BJ (cell line): ENCODE measurements at places on chromosomes 16 and 17. TPM values are rescaled to one million over a fixed set of nuclear protein-coding genes. Genes with fewer than 3 reads are reported as not detected.

GRCh38 chr17:50269477-50270434 is 4.5 kb upstream of the TMEM92 start:
- DNase-seq: no peak

- DNase-seq: no peak
These were observed 380.7 kb upstream of the PMFBP1 start for GRCh38 chr16:72552654-72553053.

- no peak for DNase-seq
These were observed 45.1 kb downstream of the RGS9 start for GRCh38 chr17:65182233-65182632.

DNA sequence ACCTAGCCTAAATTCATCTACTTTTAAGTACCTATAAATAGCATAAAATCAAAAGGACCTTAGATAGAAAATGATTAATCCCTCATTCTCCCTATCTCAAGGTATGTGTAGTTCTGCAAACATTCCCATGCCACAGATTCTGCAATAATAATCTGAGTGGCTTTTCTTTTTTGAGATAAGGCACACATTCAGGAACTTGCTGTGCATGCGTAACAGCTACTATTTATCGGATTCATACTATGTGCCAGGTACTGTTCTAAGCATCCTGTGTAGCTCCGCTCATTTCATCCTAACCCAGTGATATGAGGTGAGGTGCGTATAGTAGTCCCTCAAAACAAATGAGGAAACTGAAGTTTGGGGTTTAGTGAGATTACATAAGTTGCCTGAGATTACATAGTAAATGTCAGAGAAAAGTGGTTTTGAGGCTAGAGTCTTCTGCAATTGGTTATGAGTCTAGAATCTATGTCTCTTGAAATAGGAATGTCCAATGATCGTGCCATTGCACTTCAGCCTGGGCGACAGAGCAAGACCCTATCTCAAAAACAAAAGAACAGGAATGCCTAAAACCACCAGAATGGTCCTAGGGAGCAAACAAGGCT is 2.0 kb upstream of the ZNF263 start:
- no peak for DNase-seq

DNA sequence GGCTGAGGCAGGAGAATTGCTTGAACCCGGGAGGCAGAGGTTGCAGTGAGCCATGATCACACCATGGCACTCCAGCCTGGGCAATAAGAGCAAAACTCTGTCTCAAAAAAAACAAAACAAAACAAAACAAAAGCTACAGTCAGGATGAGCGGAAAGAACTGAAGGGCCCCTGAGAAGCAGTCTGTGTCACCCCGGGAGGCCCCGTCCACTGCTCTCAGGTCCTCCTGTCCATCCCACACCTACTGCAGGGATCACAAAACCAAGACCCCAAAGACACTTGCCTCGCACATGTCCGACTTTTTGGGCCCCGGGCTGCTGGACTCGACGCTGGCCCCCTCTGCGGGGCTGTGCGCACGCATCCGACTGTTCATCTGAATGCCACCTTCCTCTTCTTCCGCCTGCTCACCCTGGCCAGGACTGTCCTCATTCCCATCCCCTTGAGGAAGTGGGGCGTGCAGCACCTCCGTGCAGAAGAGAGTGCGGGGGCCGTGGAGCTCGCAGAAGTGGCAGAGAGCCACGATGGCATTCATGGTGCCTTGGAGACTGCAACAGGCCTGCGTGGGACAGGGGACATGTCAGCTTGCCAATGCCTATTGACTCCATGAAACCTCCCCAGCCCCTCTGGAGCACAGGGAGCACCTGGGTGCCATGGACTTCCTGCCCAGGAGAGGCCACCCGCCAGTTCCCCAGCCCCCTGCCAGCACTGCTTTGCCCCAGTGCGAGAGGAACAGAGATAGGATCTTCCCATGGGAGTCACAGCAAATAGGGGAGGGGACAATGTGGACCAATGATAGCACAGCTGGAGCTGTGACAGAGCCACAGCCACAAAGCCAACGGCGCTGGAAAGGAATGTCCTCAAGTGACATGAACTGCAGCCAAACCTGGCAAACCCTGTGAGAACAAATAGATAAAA is 9.1 kb downstream of the FLCN start:
- no peak for DNase-seq

DNA sequence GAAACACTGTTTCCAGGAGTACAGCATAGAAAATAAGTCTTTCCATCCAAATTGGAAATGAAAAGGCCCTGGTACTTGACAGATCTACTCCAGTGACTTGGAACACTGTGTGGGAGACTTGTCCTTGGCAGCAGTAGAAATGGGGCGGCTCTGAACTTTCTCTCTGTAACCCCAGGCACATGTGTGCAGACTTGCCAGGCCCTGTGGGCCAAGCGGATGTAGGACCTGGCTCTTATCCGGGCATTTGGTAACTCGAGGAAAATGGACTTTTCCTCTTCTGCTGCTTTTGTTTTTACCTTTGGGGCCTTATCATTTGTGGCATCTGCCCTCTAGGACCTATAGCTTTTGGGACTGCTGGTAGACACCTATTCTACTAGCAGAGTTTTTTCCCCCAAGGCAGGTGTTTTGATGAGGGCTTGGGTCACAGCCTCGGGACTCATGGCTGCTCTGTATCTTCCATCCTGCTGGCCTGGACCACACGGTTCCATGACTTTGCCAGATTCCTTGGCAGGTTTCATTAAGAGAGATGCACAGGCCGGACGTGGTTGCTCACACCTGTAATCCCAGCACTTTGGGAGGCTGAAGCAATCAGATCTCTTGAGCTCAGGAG is 43.5 kb downstream of the SMPD3 start:
- no peak for DNase-seq

- DNase-seq: no peak
These were observed 24.2 kb downstream of the ELAC2 start for GRCh38 chr17:12993631-12994030.

DNA sequence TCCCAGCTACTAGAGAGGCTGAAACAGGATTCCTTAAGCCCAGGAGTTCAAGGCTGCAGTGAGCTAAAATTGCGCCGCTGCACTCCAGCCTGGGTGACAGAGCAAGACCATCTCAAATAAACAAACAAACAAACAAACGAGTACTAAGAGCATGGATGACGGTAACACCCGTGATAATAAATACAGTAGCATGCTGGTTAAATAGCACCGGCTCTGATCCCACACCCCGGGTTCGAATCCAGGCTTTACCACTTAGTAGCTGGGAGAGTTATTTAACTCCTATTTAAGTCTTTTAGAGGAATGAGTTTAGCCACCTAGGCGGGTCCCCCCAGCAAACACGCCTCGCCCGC is 301 bp upstream of the METTL22 start:
- no peak for DNase-seq

DNA sequence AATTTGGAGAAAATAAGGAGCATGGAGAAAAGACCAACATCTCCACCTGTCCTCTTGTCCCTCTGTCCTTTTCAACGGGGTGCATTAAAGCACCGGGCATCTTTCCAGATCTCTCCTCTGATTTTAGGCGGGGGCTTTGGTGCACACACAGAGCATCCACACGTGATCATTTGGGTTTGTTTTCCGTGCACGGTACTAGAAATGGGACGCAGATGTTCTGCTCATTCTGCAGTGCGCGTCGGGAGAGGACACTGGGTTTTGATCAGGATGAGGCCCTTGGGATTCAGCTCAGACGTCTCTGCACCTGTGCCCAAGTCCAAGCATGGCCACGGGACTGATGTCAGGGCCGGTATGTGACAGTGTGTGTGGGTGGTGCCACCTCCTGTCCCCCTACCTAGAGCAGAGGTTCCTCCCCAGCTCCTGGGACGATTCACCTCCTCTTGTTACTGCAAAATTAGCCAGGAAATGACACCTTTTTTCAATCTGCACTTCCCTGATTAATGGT is 31.9 kb downstream of the PDIA2 start:
- DNase-seq: no peak

DNA sequence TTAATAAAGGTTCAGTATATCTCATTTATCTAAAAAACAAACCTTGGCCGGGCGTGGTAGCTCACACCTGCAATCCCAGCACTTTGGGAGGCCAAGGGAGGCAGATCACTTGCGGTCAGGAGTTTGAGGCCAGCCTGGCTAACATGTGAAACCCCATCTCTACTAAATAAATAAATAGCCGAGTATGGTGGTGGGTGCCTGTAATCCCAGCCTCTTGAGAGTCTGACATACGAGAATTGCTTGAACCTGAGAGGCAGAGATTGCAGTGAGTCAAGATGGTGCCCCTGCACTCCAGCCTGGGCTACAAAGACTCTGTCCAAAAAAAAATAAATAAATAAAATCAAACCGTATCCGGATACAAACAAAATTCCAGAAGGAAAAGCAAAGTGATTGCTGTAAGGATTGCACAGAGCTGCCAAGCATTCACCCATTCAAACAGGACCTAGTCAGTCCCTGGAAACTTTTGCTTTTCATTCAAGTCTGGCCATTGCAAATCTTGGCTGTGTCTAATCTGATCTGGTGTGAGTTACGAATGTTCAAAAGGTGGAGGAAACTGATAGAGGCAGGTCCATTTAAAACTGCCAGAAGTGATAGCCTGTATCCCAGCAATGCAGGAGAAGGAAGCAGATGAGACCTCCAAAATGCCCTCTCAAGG is 102.5 kb upstream of the CLEC3A start:
- no peak for DNase-seq

- DNase-seq: no peak
These were observed 15.7 kb downstream of the ELAC2 start for GRCh38 chr17:13001991-13002615.

- DNase-seq: no peak
These were observed 6.1 kb downstream of the ABCC3 start for GRCh38 chr17:50640686-50641351.

DNA sequence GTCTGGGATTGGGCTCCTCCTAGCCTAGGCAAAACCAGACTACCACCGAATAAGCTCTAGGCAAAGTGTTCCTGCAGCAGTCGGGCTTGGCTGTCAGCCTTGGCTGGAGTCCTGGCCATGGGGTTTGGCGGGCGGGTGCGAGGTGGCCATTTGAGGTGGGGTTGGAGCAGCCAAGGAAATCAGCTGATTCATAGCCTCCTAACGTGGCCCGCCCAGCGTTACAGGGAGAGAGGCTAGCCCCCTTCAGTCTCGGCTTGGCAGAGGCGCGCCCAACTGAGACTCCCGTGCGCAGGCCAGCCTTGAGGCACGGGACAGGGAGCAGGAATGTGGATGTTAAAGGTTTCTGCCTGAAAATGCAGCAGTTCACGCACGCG is 1.9 kb downstream of the PMP22 start:
- peak; percentile 78 for DNase-seq

GRCh38 chr17:27609611-27610303 is 21.2 kb upstream of the LGALS9 start:
- DNase-seq: no peak

- DNase-seq: no peak
These were observed at the start of gene TNFRSF17 for GRCh38 chr16:11964761-11965551. TSS of gene TNFRSF17 (plus strand) at chr16:11965210. CDS start at chr16:11965325, 115 bp downstream.

- no peak for DNase-seq
These were observed 9.2 kb upstream of the ALDOC start for GRCh38 chr17:28585851-28586250.

GRCh38 chr17:17724307-17725010 is 43.2 kb downstream of the RAI1 start:
- DNase-seq: no peak

DNA sequence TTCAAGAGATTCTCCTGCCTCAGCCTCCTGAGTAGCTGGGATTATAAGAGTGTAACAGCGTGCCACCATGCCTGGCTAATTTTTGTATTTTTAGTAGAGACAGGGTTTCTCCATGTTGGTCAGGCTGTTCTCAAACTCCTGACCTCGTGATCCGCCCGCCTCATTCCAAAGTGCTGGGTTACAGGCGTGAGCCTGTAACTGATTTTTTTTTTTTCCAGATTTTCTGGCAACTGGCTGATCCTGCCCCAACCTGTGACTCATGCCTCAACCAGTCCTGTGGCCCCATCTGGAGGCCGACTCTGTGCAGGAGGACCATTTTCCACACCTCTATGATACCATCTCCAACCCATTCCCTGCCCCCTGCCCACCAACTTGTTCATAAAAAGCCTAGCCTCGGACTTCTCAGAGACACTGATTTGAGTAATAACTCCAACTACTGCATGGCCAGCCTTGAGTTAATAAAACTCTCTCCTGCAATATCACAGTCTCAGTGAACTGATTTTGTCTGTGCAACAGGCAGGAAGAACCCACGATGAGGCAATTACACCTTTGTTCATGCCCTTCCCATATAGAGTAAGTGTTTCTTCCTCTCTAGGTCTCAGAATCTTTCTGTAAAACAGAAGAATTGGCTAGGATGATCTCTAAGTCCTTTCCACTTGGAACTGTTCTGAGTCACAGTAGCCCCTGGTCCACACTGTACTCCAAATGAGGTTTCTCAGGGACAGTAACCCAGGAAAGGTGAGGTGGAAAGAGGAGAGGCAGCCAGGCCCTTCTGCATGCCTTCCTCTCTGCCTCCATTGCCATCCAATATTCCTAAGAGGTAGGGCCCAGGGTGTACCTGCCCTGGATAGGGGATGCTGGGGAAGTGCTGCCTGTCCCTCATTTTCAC is 8.8 kb upstream of the CNOT1 start:
- DNase-seq: peak; percentile 70

DNA sequence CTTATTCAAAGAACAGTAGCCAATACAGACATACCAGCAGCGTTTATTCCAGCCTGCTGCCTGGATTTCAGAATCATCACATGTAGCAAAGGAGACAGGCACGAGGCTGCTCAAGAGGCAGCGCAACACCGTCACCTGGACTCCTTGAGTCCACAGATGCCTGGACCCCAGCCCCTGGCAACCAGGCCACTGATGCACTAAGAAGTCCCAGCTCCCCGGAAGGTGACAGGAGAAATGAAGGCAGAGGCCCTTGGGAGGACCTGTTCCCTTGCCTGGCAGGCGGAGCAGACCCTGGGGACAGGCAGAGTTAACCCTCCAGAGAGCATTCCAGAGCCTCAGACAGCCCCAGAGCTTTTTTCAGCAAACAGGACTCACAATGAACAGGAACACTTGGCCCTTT is 16.5 kb downstream of the SMIM5 start:
- DNase-seq: no peak

GRCh38 chr17:59391021-59391420 is 59.6 kb downstream of the YPEL2 start:
- no peak for DNase-seq

DNA sequence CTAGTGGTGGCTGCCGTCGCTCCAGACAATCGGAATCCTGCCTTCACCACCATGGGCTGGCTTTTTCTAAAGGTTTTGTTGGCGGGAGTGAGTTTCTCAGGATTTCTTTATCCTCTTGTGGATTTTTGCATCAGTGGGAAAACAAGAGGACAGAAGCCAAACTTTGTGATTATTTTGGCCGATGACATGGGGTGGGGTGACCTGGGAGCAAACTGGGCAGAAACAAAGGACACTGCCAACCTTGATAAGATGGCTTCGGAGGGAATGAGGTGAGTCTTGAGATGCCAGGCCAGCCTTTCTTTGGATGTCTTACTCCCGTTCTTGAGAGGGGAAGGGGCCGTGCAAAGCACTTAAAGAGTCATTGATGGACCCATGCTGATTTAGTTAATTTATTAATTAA is 16.1 kb downstream of the ARSG start:
- DNase-seq: no peak

The GAS7 gene
- 1.2 and 1.4 TPM in 2 replicates for polyA plus RNA-seq

The PTGES3L gene
- 3.3 and 3.4 TPM in 2 replicates for polyA plus RNA-seq

The SLC13A2 gene
- not detected in 2 replicates for polyA plus RNA-seq

The UTS2R gene
- not detected in 2 replicates for polyA plus RNA-seq

The NUDT16L1 gene
- 17.4 and 33.3 TPM in 2 replicates for polyA plus RNA-seq

The PCTP gene
- polyA plus RNA-seq: 10.2 and 13.3 TPM in 2 replicates

The KRTAP2-2 gene
- polyA plus RNA-seq: 0.16 TPM in 1 of 2 replicates, not detected in the other

The ASIC2 gene
- polyA plus RNA-seq: 0.04 and 0.05 TPM in 2 replicates

The ZSCAN10 gene
- polyA plus RNA-seq: not detected in 2 replicates

The KREMEN2 gene
- polyA plus RNA-seq: not detected in 2 replicates
